ENCODE measurements at places on chromosomes 12 and 14.

DNA sequence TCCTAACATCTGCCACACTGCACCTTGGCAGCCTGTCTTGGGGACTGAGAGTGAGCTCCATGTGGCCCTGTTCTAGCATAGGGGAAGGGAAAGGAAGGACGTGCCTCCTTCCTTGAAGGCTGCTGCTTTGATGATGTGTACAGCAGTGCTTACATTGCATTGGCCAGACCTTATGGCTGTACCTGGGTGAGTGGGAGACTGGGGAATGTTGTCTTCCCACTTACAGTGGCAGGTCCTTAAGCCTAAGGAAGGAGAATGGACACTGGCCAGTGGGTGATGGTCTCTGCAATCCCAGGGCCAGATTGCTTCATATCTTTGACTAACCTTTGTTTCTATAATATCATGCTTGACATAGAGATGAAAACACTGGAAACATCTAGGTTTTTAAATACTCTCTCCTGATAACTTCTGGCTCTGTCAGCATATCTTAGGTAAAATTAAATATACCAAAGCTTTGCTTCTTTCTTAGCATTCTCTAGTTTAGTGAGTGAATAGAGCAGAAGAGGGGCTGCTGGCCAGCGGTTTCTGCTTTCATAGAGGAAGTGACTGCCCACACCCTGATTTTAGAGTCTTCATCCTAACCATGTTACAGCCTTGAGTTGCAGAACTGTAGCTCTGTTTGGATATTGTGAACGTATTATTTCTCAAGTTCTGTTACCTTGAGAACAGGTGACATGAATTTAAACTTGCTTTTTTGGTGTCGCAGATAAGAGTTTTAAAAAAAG, 27.2 kb downstream of the KLC1 start:
- no peak for DNase-seq

DNA sequence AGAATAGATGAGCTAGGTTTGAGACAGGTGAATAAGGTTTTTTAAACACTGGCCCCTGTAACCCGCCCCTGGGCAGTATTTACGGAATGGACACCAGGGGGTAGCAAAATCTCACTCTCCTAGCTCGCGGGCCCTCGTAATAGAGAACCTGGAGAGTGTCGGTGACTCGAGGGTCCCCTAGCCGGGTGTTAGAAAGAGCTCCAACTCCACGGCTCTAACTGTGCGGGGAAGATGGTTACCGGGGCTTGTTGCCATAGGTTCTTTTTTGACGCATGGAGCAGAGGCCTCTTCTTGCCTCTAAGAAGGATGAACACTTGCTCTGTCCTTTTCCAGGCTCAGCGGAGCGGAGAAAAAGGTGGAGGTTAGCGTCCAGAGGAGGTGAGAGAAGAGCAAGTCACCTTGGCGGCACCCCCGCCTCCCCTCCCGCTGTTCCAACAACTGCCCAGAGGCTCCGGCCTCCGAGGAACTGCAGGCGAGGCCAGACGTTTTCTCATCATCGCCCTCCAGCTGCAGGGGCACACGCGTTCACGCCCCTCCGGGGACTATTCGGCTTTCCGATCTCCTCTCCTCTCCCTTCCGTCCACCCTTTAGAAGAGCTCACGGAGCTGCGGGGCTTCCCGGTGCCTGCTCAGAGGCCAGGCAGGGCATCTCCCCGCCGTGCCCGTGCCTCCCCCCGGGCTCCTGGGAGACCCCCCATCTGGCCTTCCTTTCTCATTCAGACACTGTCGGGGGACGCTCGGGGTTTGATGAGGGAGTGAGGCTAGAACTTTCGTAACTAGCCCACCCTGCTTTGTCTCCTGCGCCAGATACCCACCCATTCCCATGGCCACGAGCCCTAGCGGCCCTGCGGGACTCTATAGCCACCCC, 1.4 kb upstream of the ARHGEF40 start:
- peak; percentile 18 for DNase-seq

DNA sequence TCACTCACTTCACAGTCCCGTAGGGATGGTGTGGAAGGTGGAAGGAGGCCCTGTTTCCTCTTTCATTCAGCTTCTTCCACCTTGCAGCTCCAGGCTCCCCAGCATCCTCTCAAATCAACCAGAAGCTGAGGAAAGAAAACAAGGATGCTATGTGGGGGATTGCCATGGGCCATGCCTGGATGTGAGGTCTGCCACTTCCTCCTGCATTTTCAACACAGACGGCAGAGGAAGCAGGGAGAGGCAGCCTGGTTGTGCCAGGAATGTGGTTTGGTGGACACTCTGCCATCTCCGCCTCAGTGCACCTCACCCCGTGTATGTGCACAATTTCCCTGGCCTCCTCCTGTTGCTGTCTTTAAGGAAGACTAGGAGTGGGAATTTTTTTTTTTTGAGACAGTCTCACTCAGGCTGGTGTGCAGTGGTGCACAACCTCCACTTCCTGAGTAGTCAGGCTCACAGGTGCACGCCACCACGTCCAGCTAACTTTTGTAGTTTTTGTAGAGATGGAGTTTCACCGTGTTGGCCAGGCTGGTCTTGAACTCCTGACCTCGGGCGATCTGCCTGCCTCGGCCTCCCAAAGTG, 99.2 kb downstream of the SLC15A4 start:
- no peak for DNase-seq

DNA sequence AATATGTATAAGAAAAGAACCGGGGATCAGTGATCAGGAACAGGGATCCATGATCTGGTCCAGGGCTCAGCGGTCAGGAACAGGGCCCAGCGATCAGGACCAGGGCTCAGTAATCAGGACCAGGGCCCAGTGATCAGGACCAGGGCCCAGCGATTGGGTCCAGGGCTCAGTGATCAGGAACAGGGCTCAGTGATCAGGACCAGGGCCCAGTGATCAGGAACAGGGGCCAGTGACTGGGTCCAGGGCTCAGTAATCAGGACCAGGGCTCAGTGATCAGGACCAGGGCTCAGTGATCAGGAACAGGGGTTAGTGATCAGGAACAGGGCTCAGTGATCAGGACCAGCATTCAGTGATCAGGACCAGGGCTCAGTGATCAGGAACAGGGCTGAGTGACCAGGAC, 56.3 kb downstream of the TMEM121 start:
- DNase-seq: no peak

DNA sequence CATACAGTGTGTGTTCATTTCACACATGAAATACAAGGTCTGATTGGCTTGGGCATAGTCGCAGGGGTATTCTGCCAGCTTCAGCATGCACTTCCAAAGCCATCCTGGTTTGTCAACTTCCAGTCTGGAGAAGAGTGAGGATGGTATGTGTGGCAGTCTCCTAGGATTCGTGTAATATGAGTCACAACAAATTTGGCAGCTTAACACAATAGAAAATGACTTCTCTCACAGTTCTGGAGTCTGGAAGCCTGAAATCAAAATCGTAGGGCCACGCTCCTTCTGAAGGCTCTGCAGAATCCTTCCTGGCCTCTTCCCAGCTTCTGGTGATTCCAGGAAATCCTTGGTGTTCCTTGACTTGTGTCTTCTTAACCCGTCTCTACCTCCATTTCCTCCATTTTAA, 167.5 kb downstream of the PPM1H start:
- DNase-seq: no peak
